ENCODE measurements at places on chromosomes 11 and 22. TPM values are rescaled to one million over a fixed set of nuclear protein-coding genes. Genes with fewer than 3 reads are reported as not detected.

DNA sequence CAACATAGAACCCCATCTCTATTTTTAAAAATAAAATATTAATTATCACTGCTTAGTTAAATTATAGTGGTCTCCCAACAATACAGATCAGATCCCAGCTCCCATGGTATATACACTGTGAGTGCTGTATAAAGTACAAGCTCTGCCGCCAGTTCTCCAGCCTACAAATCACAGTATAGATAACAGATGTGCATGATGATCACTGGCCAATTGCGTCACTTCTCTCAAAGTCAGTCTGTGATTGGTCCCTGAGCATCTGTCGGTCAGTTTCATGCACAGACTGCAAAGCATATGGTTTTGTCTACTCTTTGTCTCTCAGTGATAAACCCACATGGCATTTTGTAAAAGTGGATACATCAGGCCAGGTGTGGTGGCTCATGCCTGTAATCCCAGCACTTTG is 15.7 kb downstream of the PPARA start:
- DNase-seq: no peak

DNA sequence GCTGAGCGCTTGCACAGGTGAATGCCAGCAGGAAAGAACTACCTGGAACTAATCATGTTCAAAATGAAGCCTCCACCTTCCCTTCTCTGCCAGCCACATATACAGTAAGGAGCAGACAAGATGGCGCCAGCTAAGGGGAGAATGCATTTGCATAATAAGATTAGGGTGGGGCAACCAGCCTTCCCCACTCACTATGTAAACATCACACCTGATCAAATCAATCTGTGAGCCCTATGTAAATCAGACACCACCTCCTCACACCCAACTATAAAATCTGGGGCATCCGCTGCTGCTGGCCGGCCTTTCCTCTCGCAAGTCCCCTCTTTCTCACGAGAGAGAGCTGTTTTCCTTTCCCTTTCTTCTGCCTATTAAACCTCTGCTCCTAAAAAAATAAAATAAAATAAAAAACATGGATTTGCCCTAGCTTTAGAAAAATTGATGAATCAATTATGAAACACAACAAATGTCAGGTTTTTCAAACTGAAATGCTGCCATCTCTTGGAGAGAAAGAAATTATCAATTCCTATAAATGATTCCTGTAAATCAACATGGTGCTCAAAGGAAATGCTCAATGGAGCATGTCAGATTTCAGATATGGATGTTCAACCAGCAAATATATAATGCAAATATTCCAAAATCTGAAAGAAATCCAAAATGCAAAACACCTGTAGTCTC is 108.9 kb downstream of the SGSM3 start:
- DNase-seq: no peak

- no peak for DNase-seq
Measured at GRCh38 chr11:126182787-126183445, 28.5 kb downstream of the RPUSD4 start.

DNA sequence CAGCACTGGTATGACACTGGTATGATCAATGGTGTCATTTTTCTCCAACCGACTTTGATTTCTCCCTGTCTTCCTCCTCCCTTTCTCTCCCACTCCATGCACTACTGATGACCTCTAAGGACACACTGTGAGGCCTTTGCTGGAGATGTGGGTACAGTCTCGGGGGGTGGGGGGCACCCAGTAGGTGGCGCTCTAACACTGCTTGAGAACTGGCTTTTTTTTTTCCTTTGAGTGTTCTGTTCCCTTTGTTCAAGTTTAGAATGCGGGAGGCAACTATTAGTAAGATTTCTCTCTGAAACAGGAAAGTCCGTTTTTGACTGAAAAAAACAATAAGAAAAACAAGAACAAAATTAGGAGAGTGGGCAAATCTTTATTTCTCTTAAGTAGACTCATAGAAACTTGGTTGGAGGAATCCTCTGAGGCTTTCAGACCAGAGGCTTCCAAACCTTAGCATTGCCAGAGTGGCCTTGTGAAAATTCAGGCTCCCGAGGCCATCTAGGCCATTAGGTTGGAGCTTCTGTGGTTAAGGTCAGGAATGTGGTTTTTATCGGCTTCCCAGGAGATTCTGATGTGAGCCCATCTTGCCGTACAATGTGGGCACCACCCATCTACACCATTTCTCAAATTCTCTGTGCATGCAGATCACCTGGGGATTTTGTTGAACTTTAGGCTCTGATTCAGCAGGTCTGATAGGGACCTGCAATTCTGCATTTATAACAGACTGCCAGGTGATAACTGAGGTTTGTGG is 43.2 kb downstream of the PANX1 start:
- DNase-seq: peak; percentile 32

DNA sequence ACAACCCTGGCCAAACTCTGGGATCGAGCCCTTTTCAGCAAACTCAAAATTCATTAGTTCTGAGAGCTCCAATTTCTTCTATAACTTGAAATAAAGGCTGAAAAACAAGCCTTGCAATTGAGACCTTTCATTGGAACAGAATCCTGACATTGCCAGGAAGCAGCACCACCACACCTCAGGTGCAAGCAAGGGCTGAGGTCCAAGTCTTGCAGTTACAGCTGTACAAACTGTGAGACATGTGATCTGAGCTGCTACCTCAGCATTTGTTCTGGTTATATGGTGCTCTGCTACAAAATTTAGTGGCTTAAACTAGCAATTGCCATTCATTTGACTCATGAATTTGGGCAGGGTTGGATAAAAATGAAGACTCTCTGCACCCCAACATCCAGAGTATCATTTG is 18.1 kb downstream of the OR5AS1 start:
- DNase-seq: no peak

- no peak for DNase-seq
Measured at GRCh38 chr11:93537767-93538261, 5.4 kb downstream of the SMCO4 start.

DNA sequence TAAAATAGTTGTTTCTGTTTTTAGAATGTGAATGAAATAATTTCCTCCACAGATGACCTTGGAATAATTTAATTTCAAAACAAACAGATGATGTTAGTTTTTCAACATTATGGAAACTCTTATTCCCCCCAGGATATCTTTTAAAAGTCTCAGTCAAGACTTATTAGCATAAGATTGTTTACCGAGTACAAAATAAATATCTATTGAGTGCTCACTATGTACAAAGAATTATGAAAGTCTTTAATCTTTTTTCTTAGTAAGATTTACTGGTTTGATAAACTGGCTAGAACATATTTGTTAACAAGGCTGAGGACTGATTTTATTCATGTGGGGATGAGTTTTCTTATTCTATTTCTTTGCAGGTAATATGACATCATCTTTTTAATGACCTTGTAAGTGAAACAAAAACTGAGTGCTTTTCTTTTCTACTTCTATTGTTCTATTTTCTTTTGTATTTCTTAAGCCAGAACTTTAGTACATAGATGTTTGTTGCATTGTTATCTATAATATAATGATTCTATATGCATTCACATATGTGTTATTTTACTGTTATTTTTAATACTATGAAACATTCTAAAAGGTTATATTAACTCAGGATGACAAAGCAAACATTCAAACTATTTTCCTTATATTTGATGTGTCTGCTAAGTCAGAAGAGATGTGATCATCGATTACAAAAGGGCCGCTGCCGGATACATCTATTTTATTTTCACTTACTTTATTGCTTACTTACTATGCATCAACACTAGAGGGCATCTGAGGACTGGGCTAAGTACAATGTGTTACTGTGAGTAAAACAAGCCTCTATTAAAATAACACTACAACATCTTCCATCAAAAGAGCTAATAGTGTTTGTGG is 111.0 kb upstream of the ARHGAP42 start:
- peak; percentile 21 for DNase-seq

C22orf42 gene
- not detected for polyA plus RNA-seq

DNA sequence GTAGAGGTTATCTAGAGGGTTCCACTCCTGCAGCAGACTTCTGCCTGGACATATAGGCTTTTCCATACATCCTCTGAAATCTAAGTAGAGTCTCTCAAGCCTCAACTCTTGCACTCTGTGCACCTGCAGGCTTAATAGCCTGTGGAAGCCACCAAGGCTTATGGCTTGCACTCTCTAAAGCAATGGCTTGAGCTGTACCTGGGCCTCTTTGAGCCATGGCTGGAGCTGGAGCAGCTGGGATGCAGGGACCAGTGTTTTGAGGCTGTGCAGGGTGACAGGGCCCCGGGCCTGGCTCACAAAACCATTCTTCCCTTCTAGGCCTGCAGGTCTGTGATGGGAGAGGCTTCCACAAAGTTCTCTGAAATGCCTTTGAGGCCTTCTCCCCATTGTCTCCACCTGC is 2.9 kb upstream of the NXPE4 start:
- no peak for DNase-seq

OLFML1 gene
- not detected for polyA plus RNA-seq
